ENCODE measurements at places on chromosomes 2 and 18.
A peak's percentile ranks its signal among the peaks of the same experiment; 100 is the strongest.

- no peak for DNase-seq
These were observed 49.8 kb upstream of the THOC1 start for GRCh38 chr18:317618-318017.

DNA sequence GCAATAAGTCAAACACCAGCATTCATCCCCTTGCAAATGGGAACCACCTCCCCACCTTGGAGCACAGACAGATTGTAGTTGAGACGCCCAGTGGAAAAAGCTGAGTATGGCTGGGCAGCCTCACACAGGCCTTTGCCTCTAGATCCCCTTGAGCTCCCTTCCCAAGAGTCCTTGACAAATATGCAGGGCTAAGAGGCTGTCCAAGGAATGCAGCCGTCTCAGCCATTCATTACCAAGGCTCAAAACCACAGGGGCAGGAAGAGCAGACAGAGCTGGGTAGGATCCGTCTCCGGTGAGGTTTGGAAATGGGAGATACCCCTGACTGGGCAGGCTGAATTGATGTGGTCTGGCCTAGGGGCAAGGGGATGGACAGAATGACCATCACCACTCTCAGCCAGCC lies 557.1 kb downstream of the TNS1 start:
- DNase-seq = no peak

- DNase-seq = no peak
These were observed 93.1 kb downstream of the ZFP36L2 start for GRCh38 chr2:43133336-43133707.

DNA sequence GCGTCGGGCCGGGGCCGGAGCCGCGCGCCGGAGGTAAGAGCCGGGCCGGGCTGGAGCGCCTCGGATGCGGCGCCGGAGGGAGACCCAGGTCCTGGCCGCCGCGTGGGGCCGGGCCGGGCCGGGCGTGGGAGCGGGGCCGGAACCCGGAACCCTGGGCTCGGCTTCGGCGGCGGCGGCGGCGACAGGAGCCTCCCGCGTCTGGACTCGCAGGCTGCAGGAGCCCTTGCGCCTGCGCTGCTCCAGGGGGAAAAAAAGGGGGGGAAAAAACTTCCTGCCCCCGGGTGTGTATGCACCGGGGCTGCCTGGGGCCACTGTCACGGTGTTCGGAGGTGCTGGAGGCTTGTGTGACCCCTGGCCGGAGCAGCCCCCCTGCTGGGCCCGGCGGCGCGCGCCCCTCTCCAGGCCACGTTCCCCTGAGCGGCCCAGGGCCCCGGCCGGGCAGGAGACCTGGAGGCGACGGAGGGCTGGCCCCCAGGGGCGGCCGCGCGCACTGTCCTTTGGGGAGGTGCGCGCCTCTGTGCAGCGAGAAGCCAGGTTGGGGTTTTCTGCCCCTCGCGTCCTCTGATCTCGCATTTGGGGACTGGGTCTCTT lies 864 bp downstream of the KLHL29 start:
- no peak for DNase-seq

GRCh38 chr2:71326968-71327367 lies 4.6 kb upstream of the ZNF638 start:
- no peak for DNase-seq

DNA sequence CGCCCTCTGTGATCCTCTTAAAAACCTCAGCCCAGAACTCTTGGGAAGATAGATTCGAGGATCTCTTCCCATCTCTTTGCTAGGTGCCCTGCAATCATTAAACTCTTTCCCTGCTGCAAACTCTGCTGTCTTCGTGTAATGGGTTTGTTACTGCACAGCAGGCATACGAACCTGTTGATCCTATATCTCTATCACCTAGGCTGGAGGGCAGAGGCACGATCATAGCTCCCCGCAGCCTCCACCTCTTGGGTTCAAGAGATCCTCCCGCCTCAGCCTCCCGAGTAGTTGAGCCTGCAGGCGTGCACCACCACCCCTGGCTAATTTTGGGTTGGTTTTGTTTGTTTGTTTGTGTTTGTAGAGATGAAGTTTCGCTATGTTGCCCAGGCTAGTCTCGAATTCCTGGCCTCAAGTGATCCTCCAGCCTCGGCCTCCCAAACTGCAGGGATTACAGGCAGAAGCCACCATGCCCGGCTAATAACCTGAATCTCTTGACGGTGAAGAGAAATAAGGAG lies 493 bp upstream of the BBS5 start:
- no peak for DNase-seq

DNA sequence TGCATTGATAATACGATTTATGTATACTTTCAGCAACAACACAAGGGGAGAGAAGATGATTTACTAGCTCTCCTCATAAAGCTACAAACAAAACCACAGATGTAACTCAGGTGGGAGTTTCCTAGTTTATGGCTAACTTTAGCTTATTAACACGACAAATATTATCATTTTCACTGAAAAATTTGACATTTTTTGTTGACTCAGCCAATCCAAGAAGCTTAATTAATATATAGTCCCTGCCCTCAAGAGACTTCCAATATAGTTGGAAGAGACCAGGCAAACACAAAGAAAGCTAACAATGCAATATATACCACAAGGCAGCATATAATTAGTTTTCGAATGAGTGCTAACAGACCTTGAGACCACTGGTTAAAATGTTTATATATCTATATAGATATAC lies 775 bp downstream of the WDR12 start:
- DNase-seq = no peak

- DNase-seq = no peak
These were observed 36.5 kb downstream of the HS1BP3 start for GRCh38 chr2:20614201-20615067.

DNA sequence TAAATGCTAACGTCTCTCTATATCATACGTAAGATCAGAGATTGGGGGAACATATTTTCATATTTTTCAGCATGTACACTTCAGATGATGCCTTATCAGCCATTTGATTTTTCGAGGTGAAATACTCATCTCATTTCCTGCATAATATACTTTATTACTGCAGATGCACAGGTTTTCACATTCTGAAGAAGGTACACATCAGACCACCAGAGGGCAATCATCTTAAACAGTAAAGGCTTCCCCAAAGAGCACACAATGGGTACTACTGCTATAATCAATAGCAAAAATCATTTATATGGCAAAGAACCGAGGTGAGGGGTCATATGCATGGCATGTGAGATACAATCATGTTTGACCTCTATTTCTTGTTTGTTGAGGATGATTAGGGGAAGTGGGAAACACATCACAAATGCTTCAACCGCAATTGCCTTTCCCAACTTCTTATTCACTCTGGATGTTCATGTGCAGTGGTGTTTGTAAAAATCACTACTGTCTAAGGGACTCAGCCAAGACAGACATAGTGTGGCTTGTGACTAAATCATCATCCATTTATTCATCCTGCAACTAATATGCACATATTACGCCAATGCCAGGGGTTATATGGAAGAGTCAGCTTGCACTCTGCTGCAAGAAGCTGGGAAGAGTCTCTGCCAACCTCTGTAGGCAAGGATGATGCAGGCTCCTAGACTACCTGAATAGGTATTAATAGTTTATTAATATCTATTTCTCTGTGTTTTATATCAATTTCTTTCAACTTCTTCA lies 118.7 kb downstream of the EPB41L3 start:
- DNase-seq = no peak

DNA sequence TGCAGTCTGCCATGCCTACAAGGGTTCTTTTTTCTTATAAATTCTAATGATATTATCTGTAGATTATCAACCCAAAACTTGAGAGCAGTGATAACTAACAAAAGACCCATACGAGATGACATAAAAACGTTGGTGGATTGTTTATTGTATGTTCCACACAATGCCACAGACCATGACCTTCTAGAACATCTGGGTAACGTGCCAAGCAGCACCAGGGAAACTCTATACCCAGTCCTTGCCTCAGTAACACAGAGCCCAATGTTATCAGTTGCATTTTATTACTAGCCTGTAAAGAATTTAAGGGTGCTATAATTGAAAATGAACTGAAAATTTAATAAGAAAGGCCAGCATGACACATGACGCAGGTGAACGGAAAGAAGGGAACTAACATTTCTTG lies 99.1 kb upstream of the UGP2 start:
- no peak for DNase-seq

DNA sequence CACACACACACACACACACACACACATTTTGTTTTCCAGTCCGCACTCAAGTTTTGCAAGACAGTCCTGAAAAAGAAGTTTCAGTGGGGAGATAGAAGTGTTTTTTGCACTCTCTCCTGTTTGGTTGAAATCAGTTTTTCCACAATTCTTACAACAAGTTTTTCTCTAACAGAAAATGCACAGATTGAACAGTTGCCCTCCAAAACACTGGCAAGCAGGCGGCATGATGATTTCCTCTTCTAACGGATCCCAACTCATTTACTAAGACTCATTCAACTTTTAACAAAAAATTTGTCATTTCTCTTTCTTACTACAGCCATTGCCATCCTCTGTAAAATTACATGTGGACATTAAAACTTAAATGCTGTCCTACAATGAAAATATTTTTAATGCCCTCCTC lies 117.6 kb upstream of the DTNA start:
- no peak for DNase-seq

DNA sequence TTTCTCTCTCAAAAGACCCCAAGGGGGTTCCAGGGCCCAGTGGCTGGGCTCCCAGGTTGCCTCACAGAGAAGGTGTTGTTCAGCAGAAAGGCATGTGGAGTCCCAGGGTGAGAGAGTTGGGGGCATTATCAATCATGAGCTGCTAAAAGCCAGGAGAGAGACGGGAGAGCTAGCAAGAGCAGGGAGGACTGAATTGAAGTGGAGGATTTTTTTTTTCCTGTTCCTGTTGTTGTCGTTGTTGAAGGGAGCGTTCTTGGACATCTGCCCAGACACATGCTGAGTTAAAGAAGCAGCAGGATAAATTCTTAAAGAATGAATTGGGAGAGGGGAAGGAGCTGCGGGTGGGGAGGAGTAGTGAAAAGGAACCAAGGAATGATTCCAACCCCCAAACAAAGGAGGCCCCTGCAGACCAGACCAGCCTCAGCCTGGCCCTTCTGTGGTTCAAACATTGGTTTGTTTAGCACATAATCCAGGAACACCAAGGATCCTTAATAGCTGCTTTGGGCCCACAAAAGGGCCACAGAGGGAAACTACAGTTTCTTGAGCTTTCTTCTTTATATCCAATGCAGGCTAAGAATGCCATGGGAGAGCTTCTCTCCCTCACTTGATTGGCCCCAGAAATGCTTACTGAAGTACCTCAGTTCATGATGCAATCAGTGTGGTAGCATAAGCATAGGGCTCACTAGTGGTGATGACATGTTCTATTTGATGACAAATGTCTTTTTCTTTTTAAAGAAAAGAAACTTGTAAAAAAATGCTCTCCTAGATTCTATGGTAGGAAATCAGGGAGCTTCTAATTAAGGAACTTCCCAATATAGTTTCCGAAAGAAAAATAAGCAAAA lies 146.0 kb downstream of the SETBP1 start:
- DNase-seq = no peak

- DNase-seq = no peak
These were observed 62.9 kb downstream of the ZNF521 start for GRCh38 chr18:25289001-25289631.

- DNase-seq = no peak
These were observed 27.7 kb downstream of the FAM110C start for GRCh38 chr2:18402-19271.

GRCh38 chr2:178413472-178414265 lies 37.3 kb downstream of the PRKRA start:
- DNase-seq = peak; percentile 71

GRCh38 chr18:41732356-41732755 lies 222.7 kb upstream of the PIK3C3 start:
- no peak for DNase-seq

- no peak for DNase-seq
These were observed 20.7 kb upstream of the COPS8 start for GRCh38 chr2:237065071-237065377.

- no peak for DNase-seq
These were observed 198.6 kb downstream of the MEMO1 start for GRCh38 chr2:31812051-31812798.

- DNase-seq = no peak
These were observed at the start of gene EPB41L3 for GRCh38 chr18:5543773-5544389. EPB41L3 (minus strand) TSS chr18:5543997; CDS start chr18:5489183, 54,814 bp downstream.

DNA sequence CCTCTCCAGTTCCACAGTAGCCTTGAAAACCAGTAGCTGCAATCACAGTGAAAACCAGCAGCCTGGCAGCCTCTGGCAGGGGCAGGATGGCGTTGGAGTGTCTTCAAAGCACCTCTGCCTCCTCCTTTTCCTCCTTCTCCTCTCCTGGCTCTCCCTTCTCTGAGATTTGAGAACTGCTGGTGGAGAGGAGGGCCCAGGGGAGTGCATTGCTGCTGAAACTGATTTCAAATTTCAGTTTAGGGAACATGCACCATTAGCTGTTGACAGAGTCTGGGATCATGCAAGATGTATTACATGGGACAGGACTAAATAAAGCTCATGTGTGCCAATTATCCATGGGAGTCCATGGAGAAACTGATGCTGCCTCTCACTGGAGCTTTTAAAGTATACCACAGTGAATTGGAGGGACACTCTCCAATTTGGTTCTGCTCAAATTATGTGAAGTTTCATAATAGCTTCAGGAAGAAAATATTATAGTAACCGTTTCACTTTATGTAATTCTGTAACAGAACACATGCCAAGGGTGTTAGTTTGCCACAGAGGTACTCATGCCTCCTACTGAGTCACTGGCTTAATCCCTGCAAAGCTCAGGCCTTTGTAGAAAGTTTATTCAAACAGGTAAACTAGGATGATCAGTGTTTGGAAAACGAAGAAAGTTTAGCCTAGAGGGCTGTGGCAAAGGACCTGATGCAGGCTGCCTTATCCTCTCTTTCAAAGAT lies 146.1 kb downstream of the PRPF40A start:
- no peak for DNase-seq

DNA sequence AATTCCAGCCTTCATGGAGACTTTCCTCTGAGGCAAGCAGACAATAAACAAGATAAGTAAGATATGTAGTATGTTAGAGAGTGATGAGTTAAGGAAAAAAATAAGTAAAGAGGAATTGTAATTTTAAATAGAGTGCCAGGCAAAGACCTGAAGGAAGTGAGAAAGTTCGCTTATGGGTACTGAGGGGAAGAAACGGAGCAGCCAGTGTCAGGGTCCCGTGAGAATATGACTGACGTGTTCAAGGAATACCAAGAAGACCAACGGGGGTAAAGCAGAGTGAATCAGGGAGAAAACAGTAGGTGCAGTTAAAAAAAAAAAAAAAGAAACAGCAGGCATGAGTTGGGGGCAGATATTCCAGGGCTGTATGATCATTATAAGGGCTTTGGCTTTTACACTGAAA lies 45.1 kb downstream of the ARHGEF33 start:
- no peak for DNase-seq

GRCh38 chr2:5123582-5124196 lies 568.5 kb upstream of the SOX11 start:
- no peak for DNase-seq

GRCh38 chr2:216727346-216728122 lies 32.2 kb upstream of the IGFBP5 start:
- DNase-seq = no peak

Measured in stimulated activated CD4-positive, alpha-beta T cell treated with anti-CD3 and anti-CD28 coated beads, Interleukin-12 subunit alpha, Interleukin-12 subunit beta, amount 100 ng/mL, for 24 hours (primary cell).